ENCODE measurements at places on chromosomes 12 and 14.
A peak's percentile ranks its signal among the peaks of the same experiment; 100 is the strongest.

GRCh38 chr14:102568115-102568614, 24.3 kb upstream of the RCOR1 start:
- no peak for DNase-seq

GRCh38 chr12:4991373-4991772, 52.3 kb upstream of the KCNA5 start:
- no peak for DNase-seq

- no peak for DNase-seq
Measured at GRCh38 chr12:41289501-41289900, 101.4 kb downstream of the PDZRN4 start.

GRCh38 chr14:94480809-94481208, 4.8 kb upstream of the SERPINA9 start:
- DNase-seq = no peak

DNA sequence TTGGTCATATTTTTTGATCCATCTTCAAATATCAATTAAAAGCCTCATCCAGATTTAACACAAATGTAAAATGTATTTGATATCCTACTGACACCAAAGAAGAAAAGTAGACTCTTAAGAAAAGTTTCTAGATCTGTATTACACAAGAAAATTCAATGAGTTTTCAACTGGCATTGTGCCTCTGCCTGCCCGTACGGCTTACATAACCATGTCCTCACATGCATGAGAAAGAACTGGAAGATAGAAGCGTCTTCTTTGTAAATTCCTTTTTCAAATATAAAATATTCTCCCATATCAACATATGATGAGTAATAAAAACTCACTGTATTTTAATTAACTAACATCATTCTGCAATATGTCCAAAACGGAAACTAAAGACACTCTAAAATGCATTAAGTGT, 7.2 kb downstream of the ANKS1B start:
- DNase-seq = no peak

GRCh38 chr14:93040443-93040842, 75.3 kb downstream of the ITPK1 start:
- no peak for DNase-seq

DNA sequence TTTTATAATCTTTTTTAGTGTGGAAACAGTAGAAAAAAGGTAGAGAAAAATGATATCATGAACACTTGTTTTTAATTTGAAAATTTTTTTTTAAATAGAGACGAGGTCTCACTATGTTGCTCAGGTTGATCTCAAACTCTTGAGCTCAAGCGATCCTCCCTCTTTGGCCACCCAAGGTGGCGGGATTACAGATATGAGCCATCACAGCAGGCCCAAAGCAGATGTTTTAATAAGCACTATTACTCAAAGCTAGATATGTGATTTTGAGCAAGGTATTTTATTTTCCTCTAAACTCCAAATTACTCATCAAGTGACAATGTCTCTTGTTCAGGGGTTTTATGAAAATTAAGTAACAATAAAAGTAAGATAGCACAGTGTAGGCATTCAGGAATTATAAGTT, 10.7 kb upstream of the WDR89 start:
- DNase-seq = no peak

DNA sequence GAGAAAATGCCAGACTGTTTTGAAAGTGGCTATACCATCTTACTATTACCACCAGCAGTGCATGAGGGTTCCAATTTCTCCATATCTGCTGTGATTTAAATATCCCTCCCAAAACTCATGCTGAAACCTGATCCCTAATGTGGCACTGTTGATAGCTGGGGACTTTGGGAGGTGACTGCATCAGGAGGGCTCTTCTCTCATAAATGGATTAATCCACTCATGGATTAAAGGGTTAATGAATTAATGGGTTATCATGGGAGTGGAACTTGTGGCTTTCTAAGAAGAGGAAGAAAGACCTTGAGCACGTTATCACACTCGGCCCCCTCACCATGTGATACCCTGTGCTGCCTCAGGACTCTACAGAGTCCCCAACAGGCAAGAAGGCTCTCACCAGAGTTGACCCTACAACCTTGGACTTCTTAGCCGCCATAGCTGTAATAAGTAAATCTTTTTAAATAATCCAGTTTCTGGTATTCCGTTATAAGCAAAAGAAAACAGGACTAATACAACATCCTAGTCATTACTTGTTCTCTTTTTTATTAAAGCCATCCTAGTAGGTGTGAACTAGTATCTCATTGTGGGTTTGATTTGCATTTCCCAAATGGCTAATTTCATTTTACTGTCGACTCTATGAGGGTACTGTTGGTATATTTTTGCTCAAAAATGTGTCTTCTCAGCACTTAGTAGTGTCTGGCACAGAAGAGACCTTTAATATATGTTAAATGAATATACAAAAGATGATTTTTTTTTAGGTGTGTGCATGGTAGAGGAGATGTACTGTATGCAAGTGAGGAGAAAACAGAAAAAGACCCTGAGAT, 14.3 kb downstream of the PPP1R12A start:
- no peak for DNase-seq

GRCh38 chr12:29902043-29902442, 118.3 kb upstream of the TMTC1 start:
- DNase-seq = no peak

DNA sequence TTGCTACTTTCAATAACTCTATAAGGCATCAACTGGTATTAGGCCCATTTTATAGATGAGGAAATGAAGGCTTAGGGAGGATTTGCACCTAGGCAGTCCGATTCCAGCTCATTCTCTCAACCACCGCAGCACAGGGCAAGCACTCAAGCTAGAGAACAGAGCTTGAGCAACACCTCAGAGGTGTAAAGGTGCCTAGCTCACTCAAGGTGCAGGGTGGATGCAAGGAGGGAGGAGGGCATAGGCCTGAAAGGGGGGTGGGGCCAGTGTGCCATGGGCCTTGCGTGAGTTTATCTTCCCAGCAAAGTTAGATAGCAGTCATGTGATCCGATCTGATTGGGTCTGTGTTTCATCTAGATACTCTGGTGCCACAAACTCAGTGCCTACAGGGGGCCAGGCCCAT, 10.2 kb upstream of the EMP1 start:
- no peak for DNase-seq

DNA sequence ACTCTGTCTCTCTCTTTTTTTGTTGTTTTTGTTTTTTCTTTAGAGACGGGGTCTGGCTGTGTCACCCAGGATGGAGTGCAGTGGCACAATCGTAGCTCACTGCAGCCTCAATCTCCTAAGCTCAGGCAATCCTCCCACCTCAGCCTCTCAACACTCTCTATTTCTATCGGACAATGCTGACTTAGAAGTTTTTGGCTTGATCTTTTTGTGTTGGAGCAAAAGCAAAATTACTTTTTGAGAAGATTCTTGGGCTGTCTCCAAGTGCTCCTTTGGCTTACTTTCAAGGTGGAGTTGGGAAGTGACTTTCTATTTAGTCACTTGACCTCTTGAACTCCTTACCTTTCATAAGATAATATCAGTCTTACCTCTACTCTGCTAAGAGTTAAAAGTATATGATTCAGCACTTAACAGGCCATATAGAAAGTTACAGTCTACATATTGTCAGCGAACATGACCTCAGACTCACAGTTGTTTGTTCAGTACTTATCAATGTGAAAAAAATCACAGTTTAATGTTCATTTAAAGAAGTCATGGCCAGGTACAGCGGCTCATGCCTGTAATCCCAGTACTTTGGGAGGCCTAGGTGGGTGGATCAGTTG, 15.4 kb upstream of the MIA2 start:
- no peak for DNase-seq

DNA sequence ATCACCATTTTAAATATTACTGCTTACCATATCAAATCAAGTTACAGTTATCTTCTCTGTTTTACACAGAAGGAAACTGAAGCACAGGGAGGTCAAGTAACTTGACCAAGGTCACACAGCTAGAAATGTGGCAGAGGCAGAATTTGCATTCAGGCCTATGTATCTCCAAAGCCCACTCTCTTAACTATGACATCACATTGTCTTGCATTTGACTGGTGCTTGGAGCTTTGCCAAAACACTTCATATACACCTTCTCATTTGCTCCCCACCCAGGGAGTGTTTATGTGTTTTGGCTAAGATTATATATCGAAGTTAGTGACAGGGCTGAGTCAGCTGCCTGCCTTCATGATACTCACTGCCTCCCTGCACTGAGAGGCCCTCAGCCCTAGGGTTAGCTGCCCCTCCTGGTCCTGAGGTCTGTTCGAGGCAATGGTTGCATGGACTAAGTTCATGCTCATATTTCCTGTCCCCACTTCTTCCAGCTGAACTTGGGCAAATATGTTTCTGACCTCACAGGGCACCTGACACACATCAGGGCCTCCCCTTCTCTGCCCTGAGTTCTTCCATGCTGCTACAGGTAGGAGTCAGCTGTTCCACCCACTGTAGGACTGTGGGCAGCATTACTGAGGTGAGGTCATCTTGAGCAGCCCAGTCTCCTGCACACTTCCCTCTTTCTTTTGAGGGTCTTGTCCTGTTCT, 1.8 kb downstream of the GALNT6 start:
- DNase-seq = no peak

DNA sequence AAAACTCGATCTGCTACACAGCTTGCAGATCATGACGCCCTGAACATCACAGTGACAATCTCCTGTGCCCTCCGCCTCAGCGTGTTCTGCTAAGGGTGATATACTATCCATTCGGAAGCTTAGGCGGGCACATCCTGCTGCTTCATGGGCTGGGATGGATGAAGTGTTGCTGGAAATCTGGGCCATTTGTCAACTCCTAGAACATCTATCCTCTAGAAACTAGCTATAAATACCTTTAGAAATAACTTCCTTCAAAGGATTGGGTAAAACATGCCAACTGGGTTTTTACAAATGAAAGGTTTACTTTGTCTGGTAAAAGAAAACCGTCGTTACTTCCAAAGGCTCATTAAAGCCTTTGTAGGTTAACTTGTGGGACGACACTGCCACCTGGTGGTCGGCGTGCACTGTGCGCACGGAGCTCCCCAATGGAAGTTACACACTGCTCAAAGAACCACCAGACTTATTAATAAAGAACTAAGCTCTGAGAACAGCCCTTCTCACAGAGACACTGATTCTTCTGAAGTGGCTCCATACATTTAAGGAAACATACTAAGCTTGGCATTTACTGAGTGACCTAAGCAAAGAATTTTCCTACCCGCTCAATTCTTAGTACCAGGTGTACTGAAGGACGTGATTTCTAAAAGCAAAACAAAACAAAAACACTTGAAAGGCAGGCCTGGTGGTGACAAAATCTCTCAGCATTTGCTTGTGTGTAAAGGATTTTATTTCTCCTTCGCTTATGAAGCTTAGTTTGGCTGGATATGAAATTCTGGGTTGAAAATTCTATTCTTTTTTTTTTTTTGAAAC, 21.6 kb upstream of the CACNA2D4 start:
- peak; percentile 95 for DNase-seq

GRCh38 chr12:106625976-106626375, 43.2 kb downstream of the RFX4 start:
- no peak for DNase-seq

DNA sequence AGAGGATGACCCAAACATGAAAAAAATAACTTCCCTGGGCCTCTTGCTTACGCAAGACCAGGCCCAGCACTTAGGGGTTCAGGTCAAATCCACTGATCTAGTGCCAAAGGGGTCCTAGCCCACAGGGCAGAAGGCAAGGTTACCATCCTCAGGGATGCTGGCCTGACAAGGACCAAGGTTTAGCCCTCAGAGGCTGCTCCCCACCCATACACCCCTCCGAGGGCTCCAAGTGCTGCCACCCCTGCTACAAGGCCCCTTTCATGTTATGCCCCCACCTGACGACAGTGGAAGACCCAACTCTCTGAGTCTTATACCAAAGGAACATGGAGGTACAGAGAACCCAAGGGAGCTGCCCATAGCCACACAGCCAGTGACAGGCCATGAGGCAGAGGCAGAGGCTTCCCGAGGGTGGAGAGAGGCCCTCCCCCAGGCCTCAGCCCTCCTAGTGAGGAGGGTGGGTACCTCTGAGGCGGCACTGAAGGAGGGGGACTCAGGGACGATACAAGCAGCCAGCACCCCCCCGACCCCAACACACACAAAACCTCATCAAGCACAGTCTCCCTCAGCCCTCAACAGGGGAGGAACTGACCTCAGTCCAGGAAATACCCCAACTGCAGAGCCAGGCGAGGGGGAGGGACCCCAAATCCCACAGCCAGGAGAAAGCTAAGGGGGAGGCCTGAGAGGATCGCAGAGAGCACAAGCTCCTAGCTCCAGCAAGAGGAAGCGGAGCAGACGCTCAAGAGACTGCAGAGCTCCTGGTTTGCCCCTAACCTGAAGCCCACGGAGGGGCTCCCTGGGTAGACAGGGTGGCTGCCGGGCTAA, 37.0 kb downstream of the ANAPC7 start:
- no peak for DNase-seq

DNA sequence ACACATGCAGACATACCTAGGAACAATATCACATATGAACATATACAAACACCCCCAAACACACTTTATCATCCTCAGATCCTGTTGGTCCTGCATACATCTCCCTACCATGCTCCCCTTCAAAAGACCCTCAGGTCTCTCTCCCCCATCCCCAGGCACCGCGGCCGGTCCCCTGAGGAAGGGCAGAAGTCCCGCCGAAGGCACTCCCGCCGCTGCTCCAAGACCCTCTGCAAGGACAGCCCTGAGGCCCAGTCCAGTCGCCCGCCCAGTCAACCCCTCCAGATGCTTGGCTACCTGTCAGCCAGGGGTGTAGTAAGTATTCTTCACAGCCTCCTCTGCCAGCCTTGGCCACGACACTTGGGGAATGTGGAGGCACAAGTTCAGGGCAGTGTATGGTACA, 48.2 kb upstream of the HSPB8 start:
- no peak for DNase-seq

- no peak for DNase-seq
Measured at GRCh38 chr12:52350786-52351185, 16.5 kb downstream of the KRT85 start.

- no peak for DNase-seq
Measured at GRCh38 chr14:42513837-42514236, 907.2 kb downstream of the LRFN5 start.

- DNase-seq = no peak
Measured at GRCh38 chr12:22787557-22787956, 162.6 kb downstream of the ETNK1 start.

GRCh38 chr12:130642856-130643255, 73.2 kb downstream of the RIMBP2 start:
- DNase-seq = no peak

GRCh38 chr12:115305275-115305674, 621.3 kb upstream of the TBX3 start:
- no peak for DNase-seq

- no peak for DNase-seq
Measured at GRCh38 chr12:52573306-52573705, 337 bp downstream of the KRT74 start.
